ENCODE measurements at places on chromosomes 1 and 21. TPM values are rescaled to one million over a fixed set of nuclear protein-coding genes. Genes with fewer than 3 reads are reported as not detected.
A peak's percentile ranks its signal among the peaks of the same experiment; 100 is the strongest.

- no peak for DNase-seq
These were observed 17.7 kb upstream of the ELAVL4 start for GRCh38 chr1:50091068-50091467.

DNA sequence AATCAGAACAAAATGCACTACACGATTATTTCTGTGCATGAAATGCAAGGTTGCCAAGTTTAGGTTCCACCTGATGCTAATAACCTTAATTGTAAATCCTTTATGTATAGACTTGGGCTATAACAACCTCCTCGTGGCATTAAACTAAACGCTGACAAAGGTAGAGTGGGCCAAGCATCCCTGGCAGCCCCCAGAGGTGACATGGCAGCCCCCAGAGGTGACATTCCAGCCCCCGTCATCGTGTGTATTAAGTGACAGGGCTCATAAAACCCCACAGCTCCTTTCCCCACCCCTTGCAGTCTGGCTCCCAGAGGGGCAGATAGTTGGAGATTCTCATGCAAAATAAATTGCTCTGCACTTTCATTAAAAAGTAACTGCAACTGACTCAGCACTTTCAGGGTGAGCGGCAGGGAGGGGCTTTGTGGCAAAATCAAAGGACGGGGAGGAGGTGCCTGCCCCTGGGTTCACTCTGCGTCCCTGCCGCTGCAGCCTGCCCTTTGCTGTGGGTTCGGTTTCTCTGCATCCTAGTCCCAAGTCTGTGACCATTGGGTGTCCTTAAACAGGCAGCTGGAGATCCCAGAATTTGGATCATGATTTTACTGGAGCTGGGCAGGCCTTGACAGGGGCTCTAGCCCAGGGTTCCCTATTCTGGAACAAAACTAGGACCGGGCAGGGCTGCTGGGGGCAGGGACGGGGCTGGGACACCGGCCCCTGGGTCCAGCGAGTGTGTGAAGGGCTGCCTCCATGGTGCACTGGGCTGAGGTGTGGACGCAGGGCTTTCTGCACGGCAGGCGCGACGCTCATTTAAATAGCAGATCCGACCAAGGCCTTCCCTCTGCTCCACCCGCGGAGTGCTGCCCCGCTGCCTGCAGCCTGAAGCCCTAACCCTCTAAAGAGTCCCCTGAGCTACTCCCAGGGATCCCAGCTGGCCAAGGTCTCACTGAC lies 234.9 kb upstream of the VAMP3 start:
- DNase-seq = no peak

DNA sequence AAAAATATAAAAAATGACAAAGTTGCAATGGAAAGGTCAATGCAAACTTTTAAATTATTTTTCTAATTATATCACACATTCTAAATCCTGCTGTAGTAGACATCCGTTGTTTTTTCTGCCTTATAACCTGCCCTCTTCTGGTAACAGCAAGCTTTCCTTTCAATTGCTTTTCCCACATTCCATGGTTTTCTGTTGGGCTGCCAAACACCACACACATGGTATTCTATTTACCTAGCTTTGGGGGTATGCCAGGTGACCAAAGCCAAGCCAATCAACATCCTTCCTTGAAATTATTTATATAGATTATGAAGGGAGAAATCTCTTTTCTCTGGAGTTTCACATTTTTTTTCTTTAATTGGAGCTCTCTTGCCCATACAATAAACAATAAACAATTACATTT lies 3.4 kb upstream of the LAMC1 start:
- DNase-seq = peak; percentile 16

DNA sequence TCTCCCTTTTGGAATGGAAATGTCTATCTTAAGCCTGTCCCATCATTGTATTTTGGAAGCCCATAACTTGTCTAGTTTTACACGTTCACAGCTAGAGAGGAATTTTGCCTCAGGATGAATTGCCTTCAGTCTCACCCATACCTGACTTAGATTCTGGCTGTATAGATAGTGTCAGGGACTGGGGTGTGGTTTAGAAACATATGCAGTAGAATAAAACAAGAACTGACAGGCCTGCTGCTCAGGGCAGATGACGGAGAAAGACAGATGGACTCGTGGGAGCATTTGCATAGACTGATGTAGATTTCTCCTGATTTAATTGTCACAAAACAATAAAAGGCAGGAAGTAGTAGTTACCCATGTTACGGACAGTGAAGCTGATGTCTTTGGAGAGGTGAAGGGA lies 166.7 kb downstream of the UCK2 start:
- no peak for DNase-seq

Gene ARTN
- total RNA-seq = 0.49 TPM

Gene FMO4
- 4.5 TPM for total RNA-seq

Gene AUNIP
- total RNA-seq = 1.1 TPM

Gene KIF26B
- total RNA-seq = 5.8 TPM

Gene HAO2
- total RNA-seq = 0.20 TPM
